ENCODE measurements at places on chromosomes 11 and 22. TPM values are rescaled to one million over a fixed set of nuclear protein-coding genes. Genes with fewer than 3 reads are reported as not detected.

The SYCE3 gene
- not detected for total RNA-seq

The ALDH3B1 gene
- total RNA-seq = 126 TPM

The NOX4 gene
- total RNA-seq = not detected

The ELF5 gene
- not detected for total RNA-seq

The ARHGAP8 gene
- 1.1 TPM for total RNA-seq

The TUB gene
- 5.7 TPM for total RNA-seq

The FOXRED1 gene
- 22.6 TPM for total RNA-seq

The MUC5B gene
- 2.2 TPM for total RNA-seq

The SHISA8 gene
- 0.20 TPM for total RNA-seq

The C22orf42 gene
- total RNA-seq = not detected

The NARS2 gene
- 20.6 TPM for total RNA-seq

The IL17REL gene
- total RNA-seq = 0.05 TPM

The DBX1 gene
- total RNA-seq = not detected

The RIMBP3B gene
- total RNA-seq = 0.30 TPM

The SLC5A1 gene
- 0.03 TPM for total RNA-seq

The RIMBP3C gene
- 0.13 TPM for total RNA-seq

The QSER1 gene
- 18.5 TPM for total RNA-seq

The OR52A1 gene
- not detected for total RNA-seq

The CD3G gene
- total RNA-seq = not detected

The EWSR1 gene
- 204 TPM for total RNA-seq

The PKDREJ gene
- total RNA-seq = not detected

The CCDC157 gene
- total RNA-seq = 3.2 TPM

The KCTD17 gene
- 25.9 TPM for total RNA-seq

The PANX3 gene
- total RNA-seq = not detected

The MYO18B gene
- 0.05 TPM for total RNA-seq

The GTSE1 gene
- 35.3 TPM for total RNA-seq

The C22orf31 gene
- not detected for total RNA-seq

The CHRM1 gene
- total RNA-seq = 0.06 TPM

The OR5F1 gene
- total RNA-seq = not detected

The EXPH5 gene
- total RNA-seq = 0.05 TPM

The POU2AF1 gene
- not detected for total RNA-seq

The MISFA gene
- 2.1 TPM for total RNA-seq

The CCDC73 gene
- total RNA-seq = not detected

The DRD4 gene
- total RNA-seq = 0.12 TPM

The LMO1 gene
- 3.0 TPM for total RNA-seq

The BATF2 gene
- 0.61 TPM for total RNA-seq

The SAA4 gene
- not detected for total RNA-seq

The APOA4 gene
- total RNA-seq = not detected

The TMPRSS6 gene
- not detected for total RNA-seq

The LRRC32 gene
- total RNA-seq = 0.17 TPM

The CEP126 gene
- 3.4 TPM for total RNA-seq

The OSBP gene
- total RNA-seq = 30.8 TPM

The MS4A2 gene
- total RNA-seq = not detected

The FGF19 gene
- total RNA-seq = 0.12 TPM

The MS4A6A gene
- total RNA-seq = not detected

The UBQLNL gene
- total RNA-seq = not detected

The SLCO2B1 gene
- total RNA-seq = 3.6 TPM

The TSSK2 gene
- not detected for total RNA-seq

All from A549 treated with Hydrocortisone at 1 μM for 4 hours (cell line).